Suppressor macrophage treated with lipopolysaccharide for 1 hour (primary cell): ENCODE measurements at places on chromosomes 7 and 10.
A peak's percentile ranks its signal among the peaks of the same experiment; 100 is the strongest.

DNA sequence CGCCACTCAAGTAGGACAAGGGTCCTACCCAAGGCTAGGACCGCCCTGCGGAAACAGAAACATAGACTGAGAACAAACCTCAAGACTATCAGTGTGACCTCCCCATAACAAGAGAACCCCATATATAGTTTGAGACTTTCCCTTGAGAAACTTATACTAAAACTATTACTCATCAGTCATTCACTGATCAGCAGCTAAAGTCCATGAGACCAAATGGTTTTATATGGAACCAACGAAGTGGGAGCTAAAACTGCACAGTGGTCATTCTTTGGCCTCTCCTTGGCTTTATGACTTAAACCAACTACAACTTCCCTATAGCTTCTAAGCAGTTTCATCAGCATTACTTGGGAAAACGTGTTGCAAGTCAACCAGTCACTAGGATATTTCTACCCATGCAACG lies 13.7 kb upstream of the ZSCAN21 start:
- no peak for DNase-seq

- no peak for DNase-seq
Observed at GRCh38 chr10:109259293-109259692, 664.0 kb downstream of the XPNPEP1 start.

- DNase-seq, result peak; percentile 70
Observed at GRCh38 chr10:71243756-71244395, 31.5 kb downstream of the UNC5B start.

GRCh38 chr7:150357771-150358427 lies 10.7 kb upstream of the REPIN1 start:
- peak; percentile 53 for DNase-seq

- DNase-seq, result no peak
Observed at GRCh38 chr7:131596785-131597184, 40.4 kb upstream of the PODXL start.

DNA sequence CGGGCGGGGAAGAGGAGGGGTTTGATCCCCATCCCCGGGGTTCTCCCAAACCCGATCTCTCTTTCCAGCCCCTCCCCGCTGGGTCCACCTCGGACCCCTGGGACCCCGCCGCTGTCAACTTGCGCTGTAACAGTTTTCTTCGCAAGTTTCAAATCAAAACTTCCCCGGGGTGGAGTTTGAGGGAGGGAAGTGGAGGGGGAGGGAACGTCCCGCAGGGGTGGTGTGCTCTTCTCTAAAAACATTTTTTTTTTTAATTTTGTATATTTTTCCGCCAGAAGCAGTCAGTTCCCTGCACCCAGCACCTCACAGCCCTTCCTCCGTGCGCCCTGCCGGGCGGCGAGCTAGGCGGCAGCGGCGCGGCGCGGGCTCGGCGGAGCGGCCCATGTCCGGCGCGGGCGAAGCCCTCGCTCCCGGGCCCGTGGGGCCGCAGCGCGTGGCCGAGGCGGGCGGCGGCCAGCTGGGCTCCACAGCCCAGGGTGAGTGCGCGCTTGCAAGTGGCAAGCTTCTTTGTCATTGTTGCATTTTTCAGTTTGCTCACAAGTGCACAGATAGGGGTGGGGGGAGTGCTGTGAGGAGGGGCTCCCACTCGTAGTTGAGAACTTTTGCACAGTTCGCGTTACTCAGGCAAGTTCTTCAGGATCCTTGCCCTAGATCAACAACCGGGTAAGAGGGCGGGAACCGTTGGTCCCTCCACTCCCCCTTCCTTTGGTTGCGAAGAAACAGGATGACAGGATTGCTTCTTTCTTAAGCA lies 933 bp downstream of the MDFIC start:
- peak; percentile 70 for DNase-seq

GRCh38 chr10:103111031-103111917 lies 81.8 kb downstream of the NT5C2 start:
- peak; percentile 36 for DNase-seq

- DNase-seq, result no peak
Observed at GRCh38 chr10:103911021-103911459, 6.9 kb downstream of the STN1 start.

- DNase-seq, result no peak
Observed at GRCh38 chr10:121444520-121445165, 153.6 kb downstream of the FGFR2 start.

GRCh38 chr7:146235195-146235594 lies 118.6 kb downstream of the CNTNAP2 start:
- no peak for DNase-seq

- DNase-seq, result peak; percentile 52
Observed at GRCh38 chr10:33263453-33263852, 71.0 kb downstream of the NRP1 start.

DNA sequence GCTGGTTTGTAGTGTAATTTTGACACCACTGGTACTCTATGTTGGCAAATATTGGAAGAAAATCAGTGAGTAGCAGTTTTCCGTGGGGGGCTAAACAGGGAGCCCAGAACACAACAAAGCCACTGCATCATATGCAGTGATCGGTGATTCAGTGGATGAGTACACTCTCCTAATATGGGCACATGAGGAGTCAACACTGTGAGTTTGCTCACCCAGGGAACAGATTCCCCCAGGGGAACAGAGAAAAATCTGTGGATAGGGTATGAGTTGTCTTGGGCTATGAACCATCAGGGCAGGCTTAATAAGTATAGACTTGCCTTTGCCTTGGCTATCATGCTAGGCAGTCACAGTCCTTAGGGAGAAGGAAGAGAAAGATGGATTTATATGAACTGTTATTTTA lies 227.7 kb upstream of the SEMA3E start:
- no peak for DNase-seq

- DNase-seq, result peak; percentile 31
Observed at GRCh38 chr10:72692994-72693781, 1.2 kb downstream of the MCU start.

- DNase-seq, result no peak
Observed at GRCh38 chr10:75086278-75086934, 25.1 kb upstream of the SAMD8 start.

- no peak for DNase-seq
Observed at GRCh38 chr10:15572531-15573045, 147.1 kb downstream of the ITGA8 start.

DNA sequence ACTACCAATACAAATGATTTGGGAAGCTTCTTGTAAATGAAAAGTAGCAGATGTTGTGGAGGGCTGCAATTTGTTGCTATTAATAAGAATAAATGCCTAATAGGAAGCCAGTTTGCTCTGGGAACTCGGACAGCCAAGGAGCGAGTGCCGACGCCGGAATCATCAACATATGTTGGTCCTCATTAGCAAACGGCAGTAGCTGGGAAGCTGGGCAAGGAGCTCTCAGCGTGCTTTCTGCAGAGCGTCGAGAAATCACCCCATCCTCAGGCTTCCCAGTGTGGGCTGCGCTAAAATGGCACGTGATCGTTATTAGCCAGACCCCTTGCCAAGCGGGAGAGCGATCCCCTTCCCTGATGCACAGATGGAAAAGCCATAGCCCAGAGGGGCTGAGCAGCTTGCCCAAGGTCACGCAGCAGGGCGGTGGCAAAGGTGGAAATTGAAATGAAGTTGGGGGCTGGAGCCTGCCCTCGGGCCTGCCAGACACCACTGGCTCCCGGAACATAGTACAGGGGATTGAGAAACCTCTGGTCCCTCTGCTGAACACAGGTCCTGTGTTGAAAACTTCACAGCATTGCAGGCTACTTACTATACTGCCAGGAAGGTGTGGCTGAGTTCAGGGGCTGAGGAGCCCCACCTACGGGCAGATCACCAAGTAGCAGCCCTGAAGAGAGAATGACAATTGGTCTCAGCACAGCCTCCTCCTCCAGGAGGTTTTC lies 326.9 kb downstream of the PLXNA4 start:
- DNase-seq, result no peak

DNA sequence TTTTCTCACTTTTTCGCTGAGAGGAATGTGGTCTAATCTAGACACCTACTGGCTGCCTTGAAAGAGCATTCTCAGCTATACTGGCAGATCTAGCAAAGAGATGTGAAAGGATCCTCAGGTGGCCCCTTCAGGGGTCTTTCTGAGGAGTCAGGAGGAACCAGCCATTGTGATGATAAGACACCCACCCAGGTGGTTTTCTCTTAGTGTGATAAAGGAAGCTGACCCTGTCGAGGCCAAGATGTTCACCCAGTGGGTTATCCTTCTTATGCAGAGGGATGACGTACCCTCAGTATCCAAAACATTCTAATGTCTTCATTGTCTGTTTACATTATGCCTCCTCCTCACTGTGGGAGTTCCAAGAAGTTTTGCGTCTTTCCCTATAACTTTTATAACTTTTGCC lies 98.3 kb upstream of the LRGUK start:
- DNase-seq, result no peak

DNA sequence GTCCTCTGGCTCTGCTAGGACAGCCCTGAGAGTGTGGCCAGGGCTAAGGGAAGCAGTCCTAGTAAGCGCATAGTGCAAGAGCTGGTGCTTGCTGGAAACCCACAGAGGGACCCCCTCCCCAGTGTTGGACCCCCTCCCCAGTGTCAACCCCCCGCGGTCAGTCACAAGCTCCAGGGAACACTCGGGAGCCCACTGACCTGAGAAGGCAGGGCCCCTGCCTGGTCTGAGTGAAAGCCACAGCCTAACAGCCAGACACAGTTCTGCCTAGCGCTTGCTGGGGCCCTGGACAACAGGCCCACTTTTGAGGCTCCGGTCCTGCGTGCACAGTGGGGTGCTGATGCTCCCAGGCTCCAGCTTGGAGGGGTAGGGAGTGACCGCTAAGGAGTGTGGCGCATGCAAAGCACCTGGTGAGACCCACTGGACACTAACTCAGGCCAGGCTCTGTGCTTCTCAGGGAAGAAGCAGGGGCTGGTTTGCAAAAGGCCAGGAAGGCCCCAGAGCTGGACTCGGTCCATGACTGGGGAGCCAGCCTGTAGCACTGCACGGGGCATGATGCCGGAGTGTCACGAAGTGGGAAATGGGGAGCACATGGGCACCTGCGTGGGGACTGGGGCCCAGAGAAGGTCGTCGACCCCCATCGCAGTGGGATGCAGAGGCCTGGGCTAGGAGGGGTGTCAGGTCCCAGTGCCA lies 175.8 kb upstream of the PPP2R2D start:
- DNase-seq, result no peak

GRCh38 chr7:44111761-44112160 lies 7.6 kb downstream of the AEBP1 start:
- DNase-seq, result no peak

GRCh38 chr7:26856176-26856985 lies 8.0 kb downstream of the SKAP2 start:
- DNase-seq, result peak; percentile 48

- DNase-seq, result no peak
Observed at GRCh38 chr10:103114876-103115275, 78.2 kb downstream of the NT5C2 start.

GRCh38 chr10:22679608-22680007 lies 34.8 kb downstream of the PIP4K2A start:
- no peak for DNase-seq

- peak; percentile 62 for DNase-seq
Observed at GRCh38 chr7:105336009-105336408, 52.7 kb downstream of the SRPK2 start.

- no peak for DNase-seq
Observed at GRCh38 chr10:56782503-56782902, 421.4 kb upstream of the ZWINT start.

GRCh38 chr10:31522820-31523219 lies 203.8 kb downstream of the ZEB1 start:
- DNase-seq, result no peak

DNA sequence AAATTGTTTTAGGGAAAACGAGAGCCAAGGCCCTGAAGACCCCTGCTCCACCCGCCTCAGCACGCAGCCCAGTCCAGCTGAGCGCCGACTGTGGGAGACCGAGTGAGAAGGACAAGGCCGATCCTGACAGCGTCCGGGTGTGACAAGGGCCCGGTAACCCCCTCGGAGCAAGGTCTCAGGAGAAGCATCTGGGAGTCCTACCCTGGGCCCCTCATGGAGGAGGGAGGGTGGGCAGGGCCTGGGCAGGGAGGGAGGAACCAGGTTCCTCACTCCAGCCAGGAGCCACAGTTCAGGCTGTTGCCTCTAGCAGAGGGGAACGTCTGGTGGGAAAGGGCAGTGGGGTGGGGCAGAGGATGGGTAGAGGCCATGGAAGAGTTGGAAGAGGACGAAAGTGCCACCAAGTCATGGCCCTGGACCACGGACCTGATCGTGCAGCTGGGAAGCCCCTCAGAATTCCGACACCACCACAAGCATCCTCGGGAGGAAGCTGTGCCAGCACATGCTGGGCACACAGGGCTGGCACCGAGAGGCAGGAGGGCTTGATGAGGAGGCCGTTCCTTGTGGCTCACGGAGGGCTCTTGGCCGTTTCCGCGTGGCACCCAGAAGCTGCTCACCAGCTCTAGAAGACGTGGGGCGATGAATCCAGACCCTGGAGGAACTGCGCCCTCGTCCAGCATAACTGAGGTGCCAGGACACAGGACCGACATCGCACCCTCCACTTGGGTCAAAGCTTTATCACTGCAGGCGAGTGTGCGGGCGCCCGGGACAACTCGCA lies 2.2 kb upstream of the KNDC1 start:
- no peak for DNase-seq

- no peak for DNase-seq
Observed at GRCh38 chr10:2456834-2457233, 610.5 kb upstream of the PFKP start.

- DNase-seq, result no peak
Observed at GRCh38 chr10:71978988-71979691, 14.9 kb downstream of the CHST3 start.

GRCh38 chr10:122010405-122011050 lies 21.6 kb downstream of the TACC2 start:
- DNase-seq, result no peak

GRCh38 chr7:73727952-73728351 lies 8.5 kb upstream of the STX1A start:
- peak; percentile 30 for DNase-seq

DNA sequence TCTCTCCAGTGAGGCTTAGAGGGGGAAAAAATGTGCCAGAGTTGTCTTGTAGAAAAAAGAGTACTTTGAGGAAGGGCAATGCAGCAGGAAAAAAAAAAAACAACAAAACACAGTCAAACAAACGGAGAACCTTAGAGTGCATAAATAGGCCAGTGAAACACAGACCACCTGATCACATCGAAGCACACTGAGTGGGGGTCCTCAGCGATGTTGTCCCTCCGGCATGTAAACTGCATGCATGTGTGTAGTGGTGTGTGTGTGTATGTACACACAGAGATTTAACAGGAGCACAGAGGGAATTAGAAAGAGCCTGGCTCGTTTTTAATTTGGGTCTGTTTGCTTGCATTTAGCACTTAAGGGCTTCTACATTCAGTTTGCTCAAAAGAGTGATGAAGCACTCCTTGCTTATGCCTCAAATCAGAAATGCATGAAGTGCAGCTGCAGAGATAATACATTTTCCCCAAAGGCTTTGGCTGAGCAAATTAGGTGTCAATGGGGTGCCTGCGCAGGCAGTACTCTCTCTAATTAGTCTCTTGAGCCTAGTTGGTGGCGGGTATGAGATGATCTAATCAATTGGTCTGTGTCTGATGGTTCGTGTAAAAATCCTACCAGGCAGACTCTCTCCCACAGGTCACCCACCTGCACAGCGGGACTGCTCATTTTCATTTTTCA lies 62.7 kb upstream of the FZD1 start:
- DNase-seq, result no peak

- no peak for DNase-seq
Observed at GRCh38 chr7:137304165-137304564, 39.4 kb downstream of the PTN start.
